ENCODE measurements at places on chromosomes 6 and 20. TPM values are rescaled to one million over a fixed set of nuclear protein-coding genes. Genes with fewer than 3 reads are reported as not detected.

DNA sequence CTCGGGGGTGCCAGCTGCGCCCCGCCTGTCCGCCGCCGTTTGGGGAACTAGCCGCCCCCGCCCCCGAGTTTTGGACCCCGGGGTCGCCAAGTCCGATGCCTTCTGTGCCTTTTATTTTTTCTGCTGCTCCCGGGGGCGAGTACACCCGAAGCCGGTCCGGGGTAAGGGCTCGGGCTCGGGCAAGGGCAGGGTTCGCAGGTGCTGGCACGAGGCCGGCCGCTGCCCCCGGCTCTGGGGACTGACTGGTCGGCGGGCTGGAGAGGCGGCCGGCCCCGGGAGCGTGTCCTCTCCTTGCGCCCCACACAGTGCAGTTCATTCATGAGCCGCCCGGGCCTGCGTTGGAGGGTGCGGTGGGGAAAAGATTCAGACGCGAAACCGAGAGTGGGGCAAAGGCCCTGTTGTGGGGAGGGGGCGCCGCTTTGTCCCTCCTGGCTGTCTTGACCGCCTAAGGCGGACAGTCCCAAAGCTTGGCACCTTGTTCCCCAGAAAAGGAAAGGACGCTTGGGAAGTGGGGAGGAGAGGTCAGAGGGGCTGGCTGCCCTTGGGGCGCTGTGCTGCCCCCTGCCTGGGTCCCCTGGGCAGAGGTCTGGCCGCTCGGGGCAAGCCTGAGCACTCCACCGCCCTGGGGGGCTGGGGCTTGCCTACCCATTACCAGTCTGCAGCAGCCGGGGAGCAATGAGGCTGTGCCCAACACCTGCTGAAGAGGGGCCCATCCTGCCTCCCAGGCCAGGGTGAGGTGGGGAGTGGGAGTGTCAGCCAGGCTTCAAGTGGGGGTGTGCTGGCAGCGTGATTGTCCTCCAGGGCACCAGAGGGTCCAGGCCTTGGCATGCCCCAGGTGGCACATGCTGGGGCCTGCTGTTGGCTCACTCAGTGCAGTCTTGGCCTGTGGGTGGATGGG lies 915 bp downstream of the TMEM63B start:
- peak; percentile 41 for DNase-seq

DNA sequence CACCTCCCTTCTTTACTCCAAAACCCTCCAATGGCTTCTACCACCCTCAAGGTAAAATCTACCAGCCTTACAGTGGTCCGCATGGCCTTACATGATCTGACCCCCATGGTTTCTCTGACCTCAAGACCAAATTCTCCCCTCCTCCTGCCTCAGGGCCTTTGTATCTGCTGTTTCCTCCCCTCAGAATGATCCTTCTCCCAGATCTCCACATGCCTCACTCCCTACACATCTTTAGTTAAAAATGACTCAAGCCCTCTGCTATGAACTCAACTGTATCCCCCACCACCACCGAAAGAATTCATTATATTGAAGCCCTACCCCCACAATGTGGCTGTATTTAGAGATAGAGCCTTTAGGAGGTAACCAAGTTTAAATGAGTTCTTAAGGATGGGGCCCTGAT lies 4.1 kb downstream of the SLC23A2 start:
- no peak for DNase-seq

- DNase-seq = peak; percentile 87
These were observed 55.0 kb upstream of the FOXC1 start for GRCh38 chr6:1554476-1555310.

- no peak for DNase-seq
These were observed 647.8 kb upstream of the SLC35B3 start for GRCh38 chr6:9083108-9083507.

DNA sequence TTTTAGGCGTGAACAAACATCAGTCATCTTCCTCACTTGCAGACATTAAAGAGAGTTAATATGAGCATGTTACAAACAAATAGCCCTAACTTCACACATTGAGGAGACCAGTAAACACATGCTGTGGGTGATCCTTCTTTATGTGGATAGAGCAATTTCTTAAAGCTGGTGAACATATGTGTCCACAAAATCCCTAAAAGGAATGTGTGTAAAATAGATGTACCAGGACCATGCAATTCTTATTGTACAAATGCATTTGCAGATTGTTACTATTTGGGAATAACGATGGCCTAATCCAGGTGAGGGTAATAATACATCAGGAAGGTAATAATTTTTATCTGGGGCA lies 228.9 kb downstream of the ALDH8A1 start:
- DNase-seq = no peak

DNA sequence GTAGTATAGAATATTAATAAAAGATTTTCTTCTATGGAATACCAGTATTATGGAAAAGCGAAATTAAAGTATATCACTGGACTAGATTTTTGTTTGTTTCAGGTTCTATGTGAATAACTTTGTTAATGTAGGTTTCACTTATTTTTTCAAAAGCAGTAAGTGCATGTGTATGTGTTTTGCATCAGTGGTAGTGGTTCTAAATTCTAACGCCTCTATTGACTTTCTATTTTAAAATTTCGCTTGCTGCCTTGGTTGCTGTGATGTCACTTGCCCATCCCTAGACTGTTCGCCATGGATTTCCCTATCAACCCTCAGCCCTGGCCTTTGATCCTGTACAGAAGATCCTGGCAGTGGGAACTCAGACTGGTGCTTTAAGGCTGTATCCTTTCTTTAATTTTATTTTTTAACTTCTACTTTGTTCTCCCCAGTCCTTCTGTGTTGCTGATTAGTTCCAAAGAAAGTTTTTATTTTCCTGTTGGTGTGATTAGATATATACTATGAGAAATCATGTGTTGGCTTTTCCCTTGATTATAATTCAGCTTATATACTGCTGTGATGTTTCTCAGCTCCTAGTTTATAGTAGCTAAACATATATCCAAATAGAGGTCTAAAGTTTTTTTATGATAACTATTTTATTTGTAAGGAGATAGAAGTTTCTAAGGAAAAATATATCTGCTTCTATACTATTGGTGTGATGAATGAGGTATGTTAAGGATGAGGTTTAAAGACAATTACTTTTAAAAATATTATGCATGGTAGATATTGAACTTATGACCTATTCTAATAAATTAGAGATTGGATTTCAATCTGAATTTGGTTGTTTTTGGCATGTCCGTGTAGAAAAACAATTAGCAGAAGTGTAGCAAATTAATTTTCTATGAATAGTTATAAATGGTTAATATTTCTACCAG lies 1.7 kb downstream of the STXBP5 start:
- DNase-seq = no peak

DNA sequence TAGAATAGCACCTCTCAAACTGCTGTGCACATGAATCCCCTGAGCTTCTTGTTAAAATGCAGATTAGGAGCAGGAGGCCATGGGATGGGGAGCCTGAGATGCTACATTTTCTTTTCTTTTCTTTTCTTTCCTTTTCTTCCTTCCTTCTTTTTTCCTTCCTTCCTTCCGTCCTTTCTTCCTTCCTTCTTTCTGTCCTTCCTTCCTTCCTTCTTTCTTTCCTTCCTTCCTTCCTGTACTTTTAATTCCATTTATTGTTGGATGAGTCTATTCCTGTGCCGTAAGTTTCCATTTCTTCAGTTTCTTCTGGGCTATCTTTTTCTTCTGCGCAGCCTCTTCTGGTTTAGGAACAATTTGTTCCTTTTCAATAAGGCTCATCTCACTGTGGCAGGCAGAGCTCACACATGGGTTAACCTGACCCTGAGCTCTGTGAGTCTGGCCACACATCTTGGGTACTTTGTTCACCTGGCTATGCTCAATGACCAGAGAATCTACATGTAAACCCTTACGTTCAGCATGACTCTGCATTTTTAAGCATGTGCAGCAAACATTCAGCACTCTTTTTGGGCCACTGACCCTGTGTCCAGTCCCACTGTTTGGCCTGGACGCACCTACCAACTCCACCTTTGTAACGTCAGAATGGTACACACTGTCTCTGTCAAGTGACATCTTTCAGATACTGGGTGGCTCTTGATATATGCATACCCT lies 114.7 kb upstream of the INSM1 start:
- DNase-seq = no peak

- DNase-seq = peak; percentile 65
These were observed 43.3 kb upstream of the MRPS10 start for GRCh38 chr6:42260972-42261371.

- DNase-seq = peak; percentile 100
These were observed 3.1 kb upstream of the GPSM3 start for GRCh38 chr6:32195652-32195901.

GRCh38 chr6:90536520-90536919 lies 50.4 kb downstream of the MAP3K7 start:
- no peak for DNase-seq

DNA sequence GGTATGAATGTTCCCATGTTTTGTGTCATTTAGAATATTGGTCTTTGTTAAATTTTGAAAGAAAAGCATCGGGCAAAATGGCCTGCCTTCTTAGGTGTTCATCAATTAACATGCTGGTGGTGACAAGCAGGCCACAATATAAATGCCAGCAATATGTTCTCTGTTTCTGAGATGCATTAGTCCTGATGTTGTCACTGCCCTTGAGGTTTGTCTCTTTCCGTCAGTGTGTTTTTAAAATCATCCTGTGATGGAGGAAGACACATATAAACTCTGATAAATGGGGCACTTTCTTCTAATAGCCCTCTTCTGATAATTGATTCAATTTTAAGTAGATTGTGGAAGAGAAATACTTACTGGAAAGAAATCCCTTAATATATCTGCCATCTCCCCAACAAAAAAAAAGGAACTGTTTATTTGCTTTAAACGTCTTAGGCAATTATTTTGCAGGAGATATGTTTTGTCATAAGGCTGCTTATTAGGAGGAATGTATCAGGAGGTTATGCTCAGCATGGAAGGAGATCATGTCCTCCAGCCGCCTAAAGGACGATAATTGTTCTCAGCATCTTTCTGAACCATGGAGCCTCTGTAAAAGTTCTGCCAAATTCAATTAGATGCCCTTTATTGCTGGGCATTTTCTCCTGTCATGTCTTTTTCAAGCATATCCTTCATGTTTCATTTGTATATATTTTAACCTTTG lies 134.1 kb downstream of the COL9A1 start:
- DNase-seq = no peak

DNA sequence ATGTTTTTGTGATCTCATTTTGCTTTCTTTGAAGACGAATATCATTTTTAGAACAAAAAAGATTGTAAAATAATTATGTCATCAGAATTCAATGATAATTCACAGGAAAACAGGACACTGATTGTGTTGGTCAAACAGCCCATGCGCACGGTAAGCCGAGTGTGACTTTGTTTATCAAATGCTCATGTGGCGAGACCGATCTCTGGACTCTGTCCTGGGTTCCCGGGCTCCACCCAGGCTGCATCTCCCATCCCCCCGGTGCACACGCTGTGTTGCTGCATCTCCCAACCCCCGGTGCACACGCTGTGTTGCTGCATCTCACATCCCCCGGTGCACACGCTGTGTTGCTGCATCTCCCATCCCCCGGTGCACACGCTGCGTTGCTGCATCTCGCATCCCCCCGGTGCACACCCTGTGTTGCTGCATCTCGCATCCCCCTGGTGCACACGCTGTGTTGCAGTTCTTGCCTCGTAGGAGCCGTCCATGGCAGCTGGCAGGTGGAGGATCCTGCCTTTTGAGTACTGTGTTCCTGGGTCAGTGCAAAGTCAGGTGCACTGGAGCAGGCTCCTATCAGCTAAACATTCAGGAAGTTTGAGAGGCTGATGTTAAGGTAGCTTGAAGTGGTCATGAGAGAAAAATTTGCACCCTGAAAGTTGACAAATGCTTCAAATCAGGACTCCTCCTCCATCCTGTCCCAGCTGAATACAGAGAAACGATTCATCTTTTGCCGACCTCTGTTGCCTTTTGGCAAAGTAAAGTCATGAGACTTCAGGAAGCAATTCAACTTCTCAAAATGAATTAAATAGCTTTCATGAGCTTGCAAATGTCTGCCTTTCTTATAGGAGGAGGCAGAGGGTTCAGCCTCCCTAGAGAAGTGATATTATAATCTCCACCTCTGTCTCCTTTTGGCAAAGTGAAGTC lies 77.1 kb upstream of the FRMD1 start:
- DNase-seq = no peak

The JPH2 gene
- 0.07 TPM for total RNA-seq

The ENPP4 gene
- 6.6 TPM for total RNA-seq

The ELOVL4 gene
- 1.6 TPM for total RNA-seq

The PPP1R11 gene
- total RNA-seq = 59.9 TPM

The CEP57L1 gene
- 36.9 TPM for total RNA-seq

Data from activated CD4-positive, alpha-beta T cell treated with anti-CD3 and anti-CD28 coated beads for 36 hours (primary cell).